ENCODE measurements at places on chromosomes 6 and 20.

- DNase-seq: no peak
Measured at GRCh38 chr6:167058261-167058660, 59.1 kb downstream of the CEP43 start.

GRCh38 chr6:132058975-132059374 is 107.8 kb upstream of the CCN2 start:
- DNase-seq: no peak

DNA sequence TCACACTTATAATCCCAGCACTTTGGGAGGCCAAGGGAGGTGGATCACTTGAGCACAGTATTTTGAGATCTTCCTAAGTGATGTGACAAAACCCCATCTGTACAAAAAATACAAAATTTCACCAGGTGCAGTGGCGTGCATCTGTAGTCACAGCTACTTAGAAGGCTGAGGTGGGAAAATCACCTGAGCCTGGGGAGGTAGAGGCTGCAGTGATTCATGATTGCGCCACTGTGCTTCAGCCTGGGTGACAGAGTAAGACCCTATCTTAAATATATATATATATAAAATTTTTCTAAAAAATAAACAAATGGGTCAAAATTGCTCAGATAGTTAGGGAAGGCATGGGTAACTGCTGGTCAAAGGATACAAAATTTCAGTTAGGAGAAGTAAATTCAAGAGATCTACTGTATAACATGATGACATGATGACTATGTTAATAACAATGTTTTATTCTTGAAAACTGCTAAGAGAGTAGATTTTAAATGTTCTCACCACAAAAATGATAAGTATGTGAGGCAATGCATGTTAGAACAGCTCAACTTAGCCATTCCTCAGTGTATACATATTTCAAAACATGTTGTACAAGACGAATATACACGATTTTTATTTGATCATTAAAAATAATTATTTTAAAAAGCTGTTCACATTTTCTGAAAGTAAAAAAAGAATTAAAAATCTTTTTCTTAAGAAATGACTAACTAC is 24.4 kb downstream of the TBC1D32 start:
- no peak for DNase-seq

DNA sequence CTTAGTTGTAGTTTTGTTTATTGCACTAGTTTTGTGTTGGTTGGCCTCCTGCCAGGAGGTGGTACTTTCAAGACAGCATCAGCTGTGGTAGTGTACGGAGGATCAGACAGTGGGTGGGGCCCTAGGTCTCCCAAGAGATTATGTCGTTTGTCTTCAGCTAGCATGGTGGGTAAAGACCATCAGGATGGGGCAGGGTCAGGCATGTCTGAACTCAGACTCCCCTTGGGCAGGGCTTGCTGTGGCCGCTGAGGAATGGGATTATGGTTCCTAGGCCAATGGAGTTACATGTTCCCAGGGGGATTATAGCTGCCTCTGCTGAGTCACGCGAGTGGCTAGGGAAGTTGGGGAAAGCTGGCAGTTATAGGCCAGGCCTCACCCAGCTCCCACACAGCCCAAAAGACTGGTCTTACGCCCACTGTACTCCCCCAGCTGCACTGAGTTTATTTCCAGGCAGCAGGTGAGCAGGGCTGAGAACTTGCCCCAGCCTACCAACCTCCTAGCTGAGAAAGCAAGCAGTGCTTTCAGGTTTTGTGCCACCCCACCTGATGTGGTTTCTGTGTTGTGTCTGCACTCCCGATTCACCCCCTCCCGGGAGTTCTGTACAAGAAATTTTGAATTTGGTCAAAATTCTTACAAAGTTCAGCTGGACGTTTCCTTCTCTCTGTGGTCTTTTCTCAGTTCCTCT is 24.7 kb downstream of the ZSCAN31 start:
- no peak for DNase-seq

- DNase-seq: no peak
Measured at GRCh38 chr20:52230409-52230808, 38.8 kb upstream of the ZFP64 start.

DNA sequence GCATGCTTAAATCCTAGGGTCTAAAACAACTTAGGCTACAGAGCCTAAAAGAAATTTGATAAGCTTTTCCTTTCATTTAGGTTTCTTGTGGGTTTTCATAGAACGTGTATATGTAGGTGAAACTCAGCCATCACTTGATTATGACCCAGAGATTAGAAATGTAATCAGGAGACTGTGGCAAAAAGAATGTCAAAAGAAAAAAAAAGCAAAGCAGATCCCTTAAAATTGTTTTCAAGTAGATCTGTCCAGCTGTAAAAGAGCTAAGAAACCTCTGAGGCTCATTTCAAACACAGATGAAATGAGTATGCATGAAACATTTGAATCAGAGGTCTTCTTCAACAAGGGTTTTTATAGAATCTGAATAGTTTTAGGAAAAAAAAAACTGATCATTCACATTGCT is 341.3 kb upstream of the PRDM1 start:
- DNase-seq: no peak

- DNase-seq: no peak
Measured at GRCh38 chr6:168988801-168989200, 264.8 kb downstream of the THBS2 start.

DNA sequence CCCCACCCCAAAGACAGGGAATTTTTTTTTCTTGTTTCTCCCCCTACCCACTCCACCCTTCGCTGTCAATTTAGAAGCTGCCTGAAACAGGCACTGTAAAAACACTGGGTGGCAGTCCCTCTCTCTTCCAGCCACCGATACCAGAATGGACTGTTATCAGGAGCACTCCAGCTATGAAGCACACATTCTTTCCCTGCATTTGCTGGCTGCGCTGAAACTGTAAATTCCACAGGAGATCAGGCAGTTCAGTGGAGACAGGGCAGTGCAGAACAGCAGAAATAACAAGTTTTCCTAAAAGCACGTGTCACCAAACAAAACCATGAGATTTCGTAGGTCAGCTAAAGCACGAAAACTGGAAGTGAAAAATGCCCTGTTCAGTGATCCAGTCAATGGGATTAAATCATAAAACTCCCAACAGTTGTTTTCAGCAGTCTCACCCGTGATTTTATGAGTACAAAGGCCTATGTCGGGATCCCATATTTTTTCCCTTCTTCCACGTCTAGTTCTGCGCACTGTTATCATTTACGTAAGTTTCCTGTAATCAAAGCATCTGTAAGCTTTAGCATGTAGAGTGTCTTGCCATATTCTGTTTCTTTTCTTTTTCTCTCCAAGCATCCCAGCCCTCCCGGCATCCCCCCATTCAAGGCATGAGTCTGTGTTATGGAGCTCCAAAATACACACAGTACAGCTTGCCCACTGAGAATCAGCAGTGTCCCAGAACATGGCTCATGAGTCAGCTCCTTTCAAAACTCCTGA is 359.9 kb upstream of the EPHA7 start:
- no peak for DNase-seq

GRCh38 chr6:138959521-138959920 is 28.5 kb downstream of the REPS1 start:
- DNase-seq: no peak

- no peak for DNase-seq
Measured at GRCh38 chr6:133752129-133752528, 136.8 kb upstream of the TCF21 start.

DNA sequence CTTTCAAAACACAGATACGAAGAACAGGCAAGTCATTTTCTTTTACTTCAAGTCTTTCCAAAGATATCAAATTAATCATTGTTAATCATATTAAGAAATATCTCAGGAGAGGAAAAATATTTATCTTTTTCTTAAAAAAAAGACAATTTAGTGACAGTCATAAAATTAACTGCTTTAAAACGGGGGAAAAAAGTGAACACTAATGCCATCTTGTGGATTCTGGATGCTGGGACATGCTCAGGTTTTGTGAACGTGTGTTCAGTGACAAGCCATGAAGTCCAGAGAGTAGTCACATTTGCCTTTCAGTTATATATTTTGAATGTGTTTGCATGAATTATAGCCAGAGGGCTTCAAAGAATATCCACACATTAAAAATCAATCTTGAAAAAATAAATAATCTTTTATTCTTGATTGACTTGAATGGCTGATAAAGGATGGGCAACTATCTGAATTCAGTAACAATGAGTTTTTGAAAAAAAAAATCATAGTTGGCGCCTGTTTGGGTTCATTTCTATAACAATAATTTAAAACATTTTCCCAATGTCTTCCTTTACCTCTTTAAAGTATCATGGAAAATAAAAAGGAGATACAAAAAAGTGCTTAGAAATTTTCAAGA is 74.7 kb upstream of the NOX3 start:
- DNase-seq: peak; percentile 29

DNA sequence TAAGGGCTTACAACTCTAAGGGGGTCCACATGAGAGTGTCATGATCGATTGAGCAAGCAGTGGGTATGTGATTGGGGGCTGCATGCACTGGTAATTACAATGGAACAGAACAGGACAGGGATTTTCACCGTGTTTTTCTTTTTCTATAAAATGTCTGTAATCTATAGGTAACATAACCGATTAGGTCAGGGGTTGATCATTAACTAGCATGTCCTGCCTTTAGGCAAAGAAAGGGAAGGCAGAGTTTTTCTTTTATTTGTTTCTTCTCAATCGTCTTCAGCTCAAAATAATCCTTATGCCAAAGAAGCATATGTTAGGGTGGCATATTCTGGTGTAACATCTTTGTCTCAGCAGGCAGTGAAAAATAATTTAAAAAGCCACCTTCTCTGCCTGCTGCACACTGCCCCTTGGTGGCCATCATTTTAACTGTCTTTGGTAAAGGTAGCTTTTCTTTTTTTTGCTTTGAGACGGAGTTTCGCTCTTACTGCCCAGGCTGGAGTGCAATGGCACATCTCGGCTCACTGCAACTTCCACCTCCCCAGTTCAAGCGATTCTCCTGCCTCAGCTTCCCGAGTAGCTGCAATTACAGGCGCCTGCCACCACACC is 9.7 kb upstream of the CEP43 start:
- DNase-seq: peak; percentile 36

GRCh38 chr6:36586606-36587005 is 7.6 kb upstream of the SRSF3 start:
- no peak for DNase-seq

DNA sequence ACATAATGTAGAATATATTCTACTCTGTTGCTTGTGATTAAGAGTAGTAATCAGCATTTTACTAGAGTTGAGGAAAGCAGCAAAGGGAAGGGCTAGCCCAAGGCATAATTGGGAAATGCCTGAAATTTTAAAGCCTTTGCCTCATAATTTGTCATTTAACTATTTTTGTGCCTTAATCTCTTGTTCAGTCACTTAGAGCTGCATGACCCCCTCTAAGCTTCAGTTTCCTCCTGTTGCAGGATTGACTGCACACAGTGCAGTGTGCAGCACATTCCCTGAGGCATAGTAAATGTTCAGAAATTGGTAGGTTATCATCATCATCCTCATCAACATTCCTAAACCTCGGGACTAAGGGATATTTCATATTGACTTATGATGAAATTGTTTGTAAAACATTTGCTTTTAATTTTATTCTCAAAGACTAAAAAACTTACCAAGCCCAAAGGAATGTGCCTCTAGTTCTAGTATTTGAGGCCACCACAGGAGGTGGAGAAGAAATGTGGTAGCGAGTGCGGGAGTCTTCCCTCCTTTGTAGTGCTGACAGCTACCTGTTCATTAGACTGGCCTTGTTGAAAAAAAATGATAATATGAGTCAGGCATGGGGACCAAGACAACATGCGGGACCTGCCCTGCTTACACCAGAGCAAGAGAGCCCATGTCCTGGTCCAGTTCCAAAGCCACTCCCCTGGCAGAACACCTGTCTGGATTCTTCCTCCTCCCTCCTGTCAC is 14.8 kb upstream of the TENT5A start:
- DNase-seq: no peak

GRCh38 chr6:36577301-36577700 is 16.9 kb upstream of the SRSF3 start:
- DNase-seq: no peak

DNA sequence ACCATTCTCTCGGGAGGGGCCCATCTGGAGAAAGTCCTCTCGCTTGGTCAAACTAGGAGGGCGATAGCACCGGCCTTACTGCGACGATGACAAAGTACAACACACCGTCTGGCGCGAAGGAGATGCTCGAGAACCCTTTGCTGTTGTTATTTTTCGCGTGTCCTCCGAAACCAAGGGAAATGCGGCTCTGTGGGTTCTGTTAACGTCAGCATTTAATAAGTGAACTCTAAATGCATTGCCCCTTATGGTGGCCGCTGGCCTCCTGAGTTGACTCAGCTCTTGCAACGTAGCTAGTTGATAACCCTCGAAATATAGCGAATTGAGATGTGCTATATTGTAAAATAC is 577 bp upstream of the SCAND1 start:
- DNase-seq: no peak
